Effector memory CD4-positive, alpha-beta T cell (primary cell): ENCODE measurements at places on chromosomes 6 and 20.

- DNase-seq: no peak
These were observed 84.6 kb downstream of the DCDC2 start for GRCh38 chr6:24273096-24273870.

DNA sequence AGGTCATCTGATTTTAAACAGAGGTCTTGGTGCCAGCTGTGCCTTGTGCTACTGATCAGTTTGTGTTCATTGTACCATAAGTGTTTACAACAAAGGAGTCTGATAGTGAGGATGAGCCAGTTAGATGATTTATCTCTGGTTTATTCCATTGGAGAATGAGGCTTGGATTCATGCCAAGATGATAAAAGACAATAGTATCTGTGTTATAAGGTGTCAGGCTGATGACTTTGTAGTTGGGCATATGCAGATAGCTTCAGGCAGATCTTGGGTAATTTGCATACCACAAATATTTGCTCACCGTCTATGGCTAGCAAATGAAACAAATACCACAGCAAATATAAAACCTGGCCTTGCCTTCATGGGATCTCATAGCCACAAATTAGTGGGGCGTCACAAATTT is 43.3 kb upstream of the PHACTR2 start:
- DNase-seq: no peak

DNA sequence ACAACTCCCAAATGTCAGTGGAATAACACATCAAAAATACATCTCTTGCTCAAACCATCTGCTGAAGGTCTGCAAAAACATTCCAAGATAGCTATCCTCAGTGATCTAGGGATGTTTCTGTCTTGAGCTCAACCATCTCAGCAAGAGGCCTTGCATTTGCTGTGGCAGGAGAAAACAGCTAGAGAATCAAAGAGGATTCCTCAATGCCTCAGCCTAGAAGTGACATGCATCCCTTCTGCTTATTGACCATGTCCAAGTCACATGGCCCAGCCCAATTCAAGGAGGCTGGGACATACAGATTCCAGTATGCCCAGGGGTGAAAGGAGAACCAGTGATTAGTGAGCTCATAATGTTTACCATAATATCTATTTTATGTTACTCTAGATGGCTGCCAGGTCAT is 269.5 kb downstream of the PLCB1 start:
- no peak for DNase-seq

GRCh38 chr6:133040094-133040802 is 200.9 kb upstream of the EYA4 start:
- no peak for DNase-seq

GRCh38 chr6:136739501-136739900 is 52.8 kb downstream of the MAP3K5 start:
- no peak for DNase-seq

DNA sequence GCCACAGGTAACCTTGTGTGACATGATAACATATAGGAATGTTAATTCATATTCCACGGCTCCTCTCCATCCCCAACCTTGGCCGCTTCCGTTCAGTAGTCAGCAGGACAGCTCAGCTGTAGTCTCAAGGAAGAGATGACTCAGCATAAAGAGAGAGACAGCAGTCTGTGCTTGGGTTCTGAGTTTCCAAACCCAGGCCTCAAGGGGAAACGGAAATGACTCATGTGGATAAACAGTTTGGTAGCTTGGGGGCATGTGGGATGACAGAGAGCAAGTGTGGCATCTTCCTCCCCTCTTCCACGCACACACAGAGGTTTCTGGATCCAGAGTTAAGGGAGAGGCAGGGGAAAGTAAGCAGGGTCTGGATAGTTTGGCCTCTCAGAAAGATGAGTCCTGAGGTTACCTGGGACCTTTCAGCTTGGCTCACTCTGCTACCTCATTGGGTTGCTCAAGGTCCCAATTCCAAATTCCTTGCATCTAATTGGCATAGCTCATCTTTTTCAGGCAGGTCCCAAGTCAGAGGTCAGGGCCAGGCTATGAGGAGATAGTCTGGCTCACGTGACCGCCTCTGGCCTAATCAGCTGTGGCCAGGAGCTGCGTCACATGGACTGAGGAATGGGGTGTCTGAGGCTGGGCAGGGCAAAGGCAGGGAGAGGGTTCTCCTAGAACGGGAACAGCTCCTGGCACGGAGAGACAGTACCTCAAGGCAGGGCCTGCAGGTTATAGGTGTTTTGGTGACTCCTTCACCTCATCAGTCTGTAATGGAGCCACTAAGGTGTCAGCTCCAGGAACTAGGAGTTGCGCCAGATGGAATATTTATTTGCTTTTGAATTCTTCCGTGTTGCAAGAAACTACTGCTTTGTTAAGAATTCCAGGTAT is 36.5 kb upstream of the MLN start:
- no peak for DNase-seq

- DNase-seq: no peak
These were observed 219.0 kb downstream of the BMP7 start for GRCh38 chr20:57047281-57048026.

DNA sequence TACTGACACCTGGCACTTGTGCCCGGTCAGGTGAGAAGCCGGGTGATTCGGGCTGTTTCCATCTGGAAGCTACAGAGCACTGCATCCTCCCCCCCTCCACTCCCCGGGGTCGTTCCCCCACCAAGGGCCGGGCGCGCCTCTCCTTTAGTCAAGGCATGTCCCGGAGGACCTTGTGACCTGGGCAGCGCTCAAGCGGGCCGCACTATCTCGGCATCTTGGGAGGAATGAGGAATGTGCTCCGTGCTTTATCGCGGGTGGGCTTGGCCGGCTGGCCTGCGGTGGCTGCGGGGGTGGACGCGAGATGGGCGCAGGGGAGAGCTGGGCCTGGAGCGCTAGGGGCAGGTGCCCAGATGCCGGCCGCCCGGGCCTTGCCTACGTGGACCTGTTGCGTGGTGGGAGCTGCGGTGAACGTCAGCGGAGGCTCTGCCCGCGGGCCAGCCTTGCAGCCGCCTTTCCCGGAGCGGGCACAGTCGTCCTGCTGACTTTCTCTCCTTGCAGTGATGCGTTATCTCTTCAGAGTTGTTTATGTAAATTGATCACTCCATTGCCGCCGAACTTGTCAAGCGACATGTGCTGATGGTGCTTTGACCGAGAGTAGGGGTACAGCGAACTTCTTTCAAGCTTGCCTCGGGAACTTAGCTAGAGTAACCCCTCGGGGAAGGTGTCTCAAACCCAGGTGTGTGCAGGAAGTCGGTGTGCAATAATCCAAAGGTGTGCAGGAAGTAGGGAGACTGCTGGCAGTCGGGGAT is 1.1 kb downstream of the LRRC1 start:
- no peak for DNase-seq

DNA sequence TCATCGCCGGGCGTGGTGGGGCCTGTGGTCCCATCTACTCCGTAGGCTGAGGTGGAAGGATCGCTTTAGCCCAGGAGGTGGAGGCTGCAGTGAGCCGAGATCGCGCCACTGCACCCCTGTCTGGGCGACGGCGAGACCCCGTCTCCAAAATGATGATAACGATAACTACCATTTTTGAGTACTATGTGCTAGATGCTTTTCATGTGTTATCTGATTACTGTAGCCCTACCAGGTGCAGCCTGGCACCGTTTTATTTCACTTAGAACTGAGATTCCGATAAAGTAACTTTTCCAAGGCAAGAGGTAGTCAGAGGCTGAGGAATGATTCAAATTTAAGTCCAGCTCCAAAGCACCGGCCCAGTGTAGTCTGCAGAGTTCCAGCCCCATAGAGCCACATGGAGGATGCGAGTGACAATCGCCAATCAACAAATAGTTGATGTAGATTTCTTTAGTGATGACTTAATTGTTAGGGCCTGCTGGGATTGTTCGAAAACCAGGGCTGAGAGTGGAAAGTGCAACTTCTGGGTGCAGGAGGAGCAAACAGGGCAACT is 727 bp downstream of the ERMARD start:
- no peak for DNase-seq
